ENCODE measurements at places on chromosomes 2 and 18.

DNA sequence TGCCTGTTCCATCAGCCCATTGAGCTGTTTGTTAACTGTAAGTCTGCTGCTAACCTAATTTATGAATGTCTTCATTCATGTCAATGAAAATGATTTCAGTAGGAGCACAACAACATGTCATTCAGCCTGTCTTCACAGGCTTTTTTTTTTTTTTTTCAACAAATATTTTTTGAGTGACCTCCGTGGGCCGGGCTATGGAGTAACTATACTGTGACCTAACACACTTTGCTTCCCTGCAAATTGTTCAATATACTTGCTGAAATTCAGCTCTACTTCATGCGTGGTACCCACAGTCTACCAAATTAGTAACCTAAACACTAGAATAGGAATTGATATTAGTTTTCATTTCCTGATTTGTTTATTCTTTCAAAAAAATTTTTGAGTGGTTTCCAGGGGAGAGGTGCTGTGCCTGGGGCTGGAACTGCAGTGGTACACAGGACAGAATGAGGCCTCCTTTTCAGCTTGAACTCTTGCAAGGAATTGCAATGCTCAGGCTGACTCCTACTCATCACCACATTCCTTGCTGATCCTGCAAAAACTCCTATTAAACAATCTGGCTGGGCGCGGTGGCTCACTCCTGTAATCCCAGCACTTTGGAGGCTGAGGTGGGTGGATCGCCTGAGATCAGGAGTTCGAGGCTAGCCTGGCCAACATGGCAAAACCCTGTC, 87.1 kb downstream of the CDH20 start:
- no peak for DNase-seq

DNA sequence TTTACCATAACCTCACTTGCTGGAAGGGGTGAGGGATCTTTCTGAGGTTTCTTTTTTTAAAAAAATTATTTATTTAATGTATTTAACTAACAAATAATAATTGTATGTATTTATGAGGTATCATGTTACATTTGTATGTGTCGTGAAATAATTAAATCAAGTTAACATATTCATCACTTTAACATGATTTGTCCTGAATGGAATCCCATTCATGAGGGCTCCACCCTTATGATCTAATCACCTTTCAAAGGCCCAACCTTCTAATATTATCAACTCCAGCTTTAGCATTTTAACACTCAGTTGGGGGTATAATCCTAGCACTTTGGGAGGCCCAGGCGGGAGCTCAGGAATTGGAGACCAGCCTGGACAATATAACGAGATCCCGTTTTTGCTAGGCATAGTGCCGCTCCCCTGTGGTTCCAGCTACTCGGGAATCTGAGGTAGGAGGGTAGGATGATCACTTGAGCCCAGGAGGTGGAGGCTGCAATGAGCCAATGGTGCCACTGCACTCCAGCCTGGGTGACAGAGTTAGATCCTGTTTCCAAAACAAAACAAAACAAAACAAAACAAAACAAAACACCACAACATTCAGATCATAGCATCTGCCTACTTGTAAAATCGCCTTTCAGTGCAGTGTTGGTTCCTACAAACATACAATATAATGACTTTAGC, 1.1 kb upstream of the TAF4B start:
- DNase-seq, result no peak

- no peak for DNase-seq
These were observed 682 bp upstream of the LNPK start for GRCh38 chr2:176002688-176003210.

GRCh38 chr2:14016289-14016955, 616.1 kb upstream of the LRATD1 start:
- no peak for DNase-seq

DNA sequence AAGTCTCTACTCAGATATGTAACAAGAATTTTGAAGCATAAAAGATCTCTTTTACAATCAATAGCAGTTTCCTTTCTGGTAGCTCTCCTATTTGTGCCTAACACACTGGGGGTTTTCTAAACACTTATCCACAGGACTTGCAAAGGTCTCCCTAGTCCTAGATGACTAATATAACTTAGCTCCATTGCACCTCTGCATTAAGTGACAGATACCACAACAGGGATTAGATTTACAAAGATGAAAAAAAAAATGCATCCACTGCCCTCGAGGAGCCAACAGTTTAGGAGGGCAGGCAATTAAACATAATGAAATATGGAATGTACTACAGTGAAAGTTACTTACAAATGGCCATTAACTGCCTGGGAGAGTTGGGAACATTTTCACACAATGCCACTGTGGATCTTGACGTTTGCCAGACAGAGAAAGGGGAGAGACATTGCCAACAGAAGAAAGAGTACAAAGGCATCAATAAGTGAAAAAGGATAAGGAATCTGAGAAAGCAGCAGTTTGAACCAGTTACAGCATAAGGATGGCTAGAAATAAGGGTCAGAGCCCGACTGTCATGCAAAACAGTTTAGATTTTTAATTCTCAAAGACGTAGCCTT, 14.3 kb downstream of the PPP3R1 start:
- no peak for DNase-seq

- no peak for DNase-seq
These were observed 501.2 kb upstream of the LRRTM4 start for GRCh38 chr2:78023356-78023755.

- DNase-seq, result no peak
These were observed 584.2 kb downstream of the SUCLG1 start for GRCh38 chr2:83874712-83875430.

- peak; percentile 76 for DNase-seq
These were observed at the start of gene DPYSL5 for GRCh38 chr2:26847655-26848335. DPYSL5 (plus strand) TSS chr2:26848132; CDS start chr2:26898500, 50,368 bp downstream.

DNA sequence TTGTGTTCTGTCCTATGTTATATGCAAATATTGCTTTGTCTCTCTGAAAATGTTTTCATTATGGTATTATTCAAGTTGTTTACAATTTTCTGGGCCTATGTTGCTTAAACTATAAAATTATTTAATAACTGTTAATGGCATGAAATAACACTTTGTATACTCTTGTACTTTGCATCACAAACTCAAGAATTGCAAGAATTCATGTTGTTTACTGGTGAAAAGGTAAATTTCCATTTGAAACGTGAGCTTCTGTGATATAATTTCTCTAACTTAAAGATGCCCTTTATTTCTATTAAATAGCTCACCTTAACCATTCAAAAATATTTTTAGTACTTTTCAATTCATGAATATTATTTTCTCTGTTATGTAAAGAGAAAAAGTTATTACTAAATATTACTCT, 1504.2 kb downstream of the SUCLG1 start:
- DNase-seq, result no peak

Measured in NCI-H1694 treated with DMSO at 0.1 percent for 48 hours (cell line).